Right lobe of liver (tissue), 6 donors: ENCODE measurements at places on chromosomes 3 and 15.
A peak's percentile ranks its signal among the peaks of the same experiment; 100 is the strongest.

DNA sequence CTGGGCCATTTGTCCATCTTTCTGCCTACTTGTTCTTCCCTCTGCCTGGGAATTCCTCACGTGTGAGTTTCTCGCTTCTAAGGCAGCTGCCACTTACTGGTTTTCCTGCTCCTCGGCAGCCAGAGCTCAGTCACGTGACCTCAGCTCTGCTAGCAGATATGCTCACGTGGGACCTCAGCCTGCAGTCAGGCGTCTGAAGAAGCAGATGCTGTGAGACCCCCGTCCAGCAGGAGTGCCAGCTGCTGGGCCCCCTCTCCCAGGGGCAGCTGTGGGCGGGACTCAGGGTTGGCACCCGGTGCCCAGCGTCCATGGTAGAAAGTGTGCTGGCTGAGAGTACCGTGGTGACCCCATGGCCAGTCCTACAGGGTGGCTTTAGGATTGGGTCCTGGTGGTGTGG, 161.3 kb upstream of the TLE3 start:
- DNase-seq: peak; percentile 57

DNA sequence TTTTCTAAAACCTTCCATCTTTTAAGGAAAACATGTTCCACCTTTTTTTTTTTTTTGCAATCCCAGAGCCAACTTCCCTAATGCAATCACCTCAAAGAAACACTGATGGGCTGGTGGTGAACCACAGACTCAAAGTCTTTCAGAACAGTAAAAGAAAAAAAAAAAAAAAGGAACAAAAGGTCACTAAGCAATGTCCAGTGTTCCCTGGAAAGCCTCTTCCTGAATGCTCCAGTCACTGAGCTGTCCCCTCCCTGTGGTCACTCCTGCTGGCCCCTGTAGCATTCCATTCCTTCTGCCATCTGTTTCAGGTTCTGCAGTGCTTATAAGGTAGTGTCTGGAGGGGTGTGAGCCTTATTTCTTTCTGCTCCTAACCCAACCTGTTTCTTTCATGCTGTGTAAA, 53.3 kb downstream of the AAGAB start:
- no peak for DNase-seq

- DNase-seq: no peak
Observed at GRCh38 chr15:92899601-92899947, 550 bp upstream of the CHD2 start.

GRCh38 chr3:184344579-184345316, 7.3 kb downstream of the FAM131A start:
- DNase-seq: no peak
